ENCODE measurements at places on chromosomes 5 and 9.

DNA sequence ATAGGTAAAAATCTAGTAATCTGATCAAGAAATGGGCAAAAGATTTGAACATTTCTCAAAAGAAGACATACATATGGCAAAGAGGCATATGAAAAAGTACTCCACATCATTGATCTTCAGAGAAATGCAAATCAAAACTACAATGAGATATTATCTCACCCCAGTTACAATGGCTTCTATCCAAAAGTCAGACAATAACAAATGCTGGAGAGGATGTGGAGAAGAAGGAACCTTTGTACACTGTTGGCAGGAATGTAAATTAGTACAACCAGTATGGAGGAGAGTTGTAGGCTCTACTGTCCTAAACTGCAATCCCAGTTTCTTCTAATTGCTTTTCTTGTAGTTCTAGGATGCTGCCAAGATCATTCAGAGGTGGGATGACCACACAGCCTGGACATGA, 193.5 kb upstream of the RFX3 start:
- DNase-seq = no peak

GRCh38 chr9:5696884-5697283, 68.0 kb downstream of the RIC1 start:
- no peak for DNase-seq

- no peak for DNase-seq
These were observed 169.6 kb downstream of the MELK start for GRCh38 chr9:36742264-36742663.

DNA sequence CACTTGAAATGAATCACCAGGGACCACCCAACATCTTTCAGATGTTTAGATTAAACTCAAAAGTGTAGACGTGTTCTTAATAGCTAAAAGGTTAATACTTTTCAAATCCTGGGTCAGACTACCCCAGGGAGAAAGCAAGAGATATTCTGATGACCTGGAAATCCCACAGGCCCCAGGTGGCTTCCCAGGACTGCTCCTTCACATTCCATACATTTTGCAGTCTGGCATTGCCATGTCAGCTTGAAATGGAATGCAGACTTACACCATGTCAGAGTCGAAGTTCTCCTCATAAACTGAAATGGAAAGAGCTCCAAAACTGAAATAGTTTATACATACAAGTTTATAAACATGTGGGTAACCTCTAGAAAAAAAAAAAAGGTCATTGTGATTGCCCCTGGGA, 61.5 kb downstream of the TMEM167A start:
- DNase-seq = no peak

DNA sequence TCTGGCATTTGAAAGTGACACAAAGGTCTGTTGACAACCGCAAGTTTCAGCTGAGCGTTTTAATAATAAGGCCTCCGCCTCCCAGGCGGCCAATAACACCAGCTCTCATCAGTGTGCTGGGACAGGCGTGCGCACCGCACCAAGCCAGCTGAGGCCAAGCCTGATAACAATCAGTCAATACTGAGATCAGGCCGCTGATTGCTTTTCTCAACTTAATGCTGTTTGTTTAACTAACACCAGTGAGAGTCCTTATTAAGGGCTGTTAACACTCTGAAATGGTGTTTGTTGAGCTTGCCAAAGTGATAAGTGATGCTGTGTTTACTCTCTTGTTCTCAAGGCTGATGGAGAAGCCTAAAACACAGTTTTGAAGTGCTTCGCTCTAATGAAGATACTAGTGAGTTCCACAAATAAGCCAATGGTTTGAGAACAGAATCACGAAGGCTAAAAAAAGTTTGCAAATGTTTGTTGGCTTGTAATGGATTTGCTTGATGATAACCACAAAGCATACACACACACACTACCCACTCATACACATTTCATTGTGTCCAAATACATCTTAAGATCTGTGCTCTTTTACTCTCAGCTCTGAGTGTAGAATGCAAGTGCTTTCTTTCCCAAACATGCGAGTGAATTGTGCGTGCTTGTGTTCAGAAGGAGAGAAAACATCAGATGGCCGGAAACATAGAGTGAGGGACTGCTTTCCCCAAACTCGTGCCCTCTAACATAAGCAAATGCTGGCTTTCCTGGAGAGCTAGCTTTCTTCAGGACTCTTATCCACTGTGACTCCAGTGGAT, 330.4 kb upstream of the KLF4 start:
- DNase-seq = no peak

DNA sequence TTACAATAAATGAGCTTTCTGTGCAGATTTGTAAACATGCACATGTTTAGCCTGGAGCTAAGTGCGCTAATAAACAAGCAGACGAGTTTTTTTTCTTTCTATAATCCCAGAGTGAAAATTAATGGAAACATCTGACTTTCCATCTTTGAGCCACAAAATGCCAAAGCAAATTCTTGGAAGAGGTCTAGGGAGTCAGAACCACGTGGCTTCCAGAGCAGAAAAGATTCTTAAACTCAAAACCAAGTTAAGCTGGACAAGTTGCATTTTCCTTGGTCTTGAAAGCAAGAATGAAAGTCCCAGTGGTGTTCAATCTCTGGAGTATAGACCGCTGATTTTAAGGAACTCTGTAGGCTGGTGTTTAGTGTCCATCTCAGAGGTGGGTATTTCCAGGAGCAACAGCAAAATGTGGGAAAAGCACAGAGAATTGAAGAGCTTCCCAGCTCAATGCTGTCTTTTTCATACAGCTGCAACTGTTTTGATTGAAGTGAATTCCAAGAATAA, 71.4 kb downstream of the MYO10 start:
- no peak for DNase-seq

GRCh38 chr5:161064781-161065180, 212.8 kb upstream of the ATP10B start:
- DNase-seq = no peak

DNA sequence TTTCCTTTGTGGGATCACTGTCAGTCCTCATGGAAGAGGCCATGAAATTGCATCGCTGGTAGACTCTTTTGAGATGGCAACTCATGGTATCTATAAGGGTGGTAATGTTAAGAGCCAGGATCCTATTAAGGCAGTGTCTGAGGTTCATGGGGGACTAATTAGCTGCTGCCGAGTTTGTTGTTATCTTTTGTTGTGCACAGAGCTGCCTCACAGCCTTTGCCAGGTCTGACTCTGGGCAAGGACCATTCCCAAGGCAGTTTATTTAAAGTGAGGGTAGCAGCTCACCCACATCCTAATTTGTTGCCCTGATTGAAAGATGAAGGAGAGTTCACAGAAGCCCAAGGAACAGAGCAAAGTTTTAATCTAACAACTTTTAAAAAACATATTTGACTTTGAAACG, 7.9 kb downstream of the SMARCA2 start:
- no peak for DNase-seq

- DNase-seq = no peak
These were observed 143.3 kb downstream of the SLF1 start for GRCh38 chr5:94761786-94762185.

GRCh38 chr9:127522727-127523126, 71.4 kb downstream of the LRSAM1 start:
- no peak for DNase-seq

- DNase-seq = no peak
These were observed 1159.6 kb downstream of the CDH12 start for GRCh38 chr5:21693591-21693990.

DNA sequence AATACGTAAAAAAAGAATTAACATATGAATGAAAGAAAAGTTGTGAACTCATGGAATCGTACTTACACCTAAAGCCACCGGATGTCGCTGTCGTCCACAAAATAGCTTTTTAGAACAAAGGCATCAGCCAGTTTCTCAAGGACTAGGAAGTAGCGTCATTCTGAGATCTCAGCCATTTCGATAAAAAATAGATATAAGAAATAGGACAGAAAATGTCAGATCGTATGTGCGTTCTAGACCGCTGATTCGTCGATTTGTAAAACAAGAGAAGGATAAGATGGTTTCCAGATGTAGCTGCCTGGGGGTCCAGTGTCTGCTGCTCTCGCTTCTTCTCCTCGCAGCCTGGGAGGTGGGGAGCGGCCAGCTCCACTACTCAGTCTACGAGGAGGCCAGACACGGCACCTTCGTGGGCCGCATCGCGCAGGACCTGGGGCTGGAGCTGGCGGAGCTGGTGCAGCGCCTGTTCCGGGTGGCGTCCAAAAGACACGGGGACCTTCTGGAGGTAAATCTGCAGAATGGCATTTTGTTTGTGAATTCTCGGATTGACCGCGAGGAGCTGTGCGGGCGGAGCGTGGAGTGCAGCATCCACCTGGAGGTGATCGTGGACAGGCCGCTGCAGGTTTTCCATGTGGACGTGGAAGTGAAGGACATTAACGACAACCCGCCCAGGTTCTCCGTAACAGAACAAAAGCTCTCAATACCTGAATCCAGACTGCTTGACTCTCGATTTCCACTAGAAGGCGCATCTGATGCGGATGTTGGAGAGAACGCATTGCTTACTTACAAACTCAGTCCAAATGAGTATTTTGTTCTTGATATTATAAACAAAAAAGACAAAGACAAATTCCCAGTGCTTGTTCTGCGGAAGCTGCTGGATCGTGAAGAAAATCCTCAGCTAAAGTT, at the start of gene PCDHA10:
Gene PCDHA10 (plus strand): TSS at position 126 of the 903 bp plus-strand sequence. CDS start 152 bp downstream, at position 278.
- DNase-seq = no peak

DNA sequence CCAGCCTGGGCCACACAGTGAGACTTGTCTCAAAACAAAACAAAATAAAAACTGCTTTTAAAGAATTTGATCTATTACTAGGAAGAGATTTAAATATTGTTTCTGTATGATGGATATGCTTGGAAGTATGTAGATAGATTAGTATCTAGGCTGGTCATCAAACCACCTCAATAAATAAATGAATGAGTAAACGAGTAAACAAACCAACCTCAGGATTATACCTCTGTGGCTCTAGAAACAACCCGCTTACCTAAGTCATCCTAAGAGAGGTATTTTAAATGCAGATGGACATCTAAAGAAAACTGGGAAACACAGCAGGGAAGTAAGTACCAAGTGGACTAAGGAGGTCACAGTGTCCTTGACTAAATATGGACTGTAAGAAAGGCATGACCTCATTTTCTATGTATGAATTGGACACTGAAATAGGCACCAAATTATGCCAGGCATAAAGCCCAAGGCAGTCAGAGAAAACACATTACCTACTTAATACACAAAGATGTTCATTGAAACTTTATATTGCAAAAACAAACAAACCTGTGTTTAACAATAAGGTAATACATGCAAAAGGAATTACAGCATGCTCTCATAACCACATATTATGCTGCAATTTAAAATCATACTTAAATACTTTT, 7.3 kb downstream of the ANKH start:
- no peak for DNase-seq

GRCh38 chr9:137192448-137192780, 3.9 kb downstream of the SSNA1 start:
- no peak for DNase-seq

DNA sequence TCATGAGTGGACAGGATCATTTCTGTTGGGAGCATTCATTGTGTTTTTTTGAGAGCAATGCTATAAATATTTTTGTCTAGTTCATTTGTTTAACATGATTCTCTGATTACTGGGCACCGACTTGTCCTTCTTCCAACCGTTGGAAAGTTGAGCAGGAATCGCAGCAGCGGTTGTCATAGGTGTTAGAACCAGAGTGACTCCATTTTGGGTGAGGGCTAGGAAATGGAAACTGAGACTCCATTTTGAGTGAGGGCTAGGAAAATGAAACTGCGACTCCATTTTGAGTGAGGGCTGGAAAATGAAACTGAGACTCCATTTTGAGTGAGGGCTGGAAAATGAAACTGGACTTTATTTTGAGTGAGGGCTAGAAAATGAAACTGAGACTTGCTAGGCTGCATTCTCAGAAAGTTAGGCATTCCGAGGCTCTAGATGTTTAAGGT, 100.6 kb downstream of the ICE1 start:
- no peak for DNase-seq

DNA sequence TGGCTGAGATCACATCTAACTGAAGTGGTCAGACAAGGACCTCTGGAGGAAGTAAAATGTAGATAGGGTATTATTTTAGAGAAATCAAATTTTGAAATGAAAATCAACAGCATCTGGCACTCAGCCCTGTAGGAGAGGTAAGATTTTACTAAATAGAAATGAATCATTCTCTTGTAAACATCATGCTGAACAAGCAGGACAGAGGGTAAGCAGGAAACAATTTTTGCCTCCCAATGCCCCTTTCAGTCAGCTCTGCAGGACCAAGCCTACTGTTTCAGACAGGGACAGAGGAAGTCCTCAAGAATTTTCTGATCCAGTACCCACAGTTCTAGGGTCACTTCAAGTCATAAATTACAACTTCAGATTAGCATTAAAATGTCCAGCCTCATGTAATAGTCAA, 190.1 kb downstream of the ESM1 start:
- no peak for DNase-seq

GRCh38 chr5:89728750-89729149, 680.8 kb downstream of the CETN3 start:
- DNase-seq = no peak

DNA sequence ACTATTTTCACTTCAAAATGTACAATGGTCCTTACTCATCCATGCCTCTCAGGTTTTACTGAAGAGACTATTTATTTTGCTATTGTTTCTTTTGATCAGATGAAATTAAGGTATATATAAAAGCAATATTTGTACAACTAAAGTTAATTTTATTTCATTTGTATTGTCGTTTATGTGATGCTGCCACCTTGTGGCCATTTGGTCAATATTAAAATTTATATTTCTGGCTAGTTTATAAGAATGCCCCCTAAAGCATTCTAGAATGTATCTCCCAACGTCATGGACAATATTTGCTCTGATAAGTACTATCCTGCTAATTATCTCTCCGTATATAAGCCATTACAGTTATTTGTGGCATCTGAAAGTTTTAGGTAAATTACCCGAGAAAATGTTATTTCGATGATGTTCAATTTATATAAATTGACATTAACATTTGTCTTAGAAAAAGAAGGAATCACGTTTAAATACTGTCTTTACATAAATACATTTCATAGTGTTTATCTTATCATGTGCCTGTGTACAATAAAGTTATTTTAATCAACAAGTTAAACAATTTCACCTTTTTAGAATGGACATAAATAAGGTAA, 680.0 kb downstream of the TAF11L14 start:
- no peak for DNase-seq

DNA sequence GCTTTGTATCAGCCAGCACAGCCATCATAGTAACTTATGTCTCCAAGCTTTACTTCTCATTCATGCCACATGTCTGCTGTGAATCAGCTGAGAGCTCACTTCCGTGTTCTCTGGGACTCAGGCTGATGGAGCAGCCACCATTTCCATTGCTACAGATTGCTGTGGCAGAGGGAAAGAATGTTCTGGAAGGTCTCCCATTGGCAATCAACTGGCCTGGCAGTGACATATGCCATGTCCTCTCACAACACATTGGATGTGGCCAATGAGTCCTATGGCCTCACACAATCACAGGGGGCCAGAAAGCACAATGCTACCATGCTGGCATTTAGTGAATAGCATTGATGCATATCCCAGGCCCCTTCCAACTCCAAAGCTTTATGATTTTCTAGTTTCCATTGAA, 44.1 kb downstream of the KIF4B start:
- no peak for DNase-seq

Data from inflammatory macrophage (primary cell).